Breast epithelium (tissue), 4 donors: ENCODE measurements at places on chromosomes 6 and 20.

GRCh38 chr6:44630125-44631028 is 242.9 kb downstream of the CDC5L start:
- DNase-seq: no peak

- DNase-seq: no peak
Measured at GRCh38 chr6:158439255-158439654, 120.6 kb upstream of the TMEM181 start.

DNA sequence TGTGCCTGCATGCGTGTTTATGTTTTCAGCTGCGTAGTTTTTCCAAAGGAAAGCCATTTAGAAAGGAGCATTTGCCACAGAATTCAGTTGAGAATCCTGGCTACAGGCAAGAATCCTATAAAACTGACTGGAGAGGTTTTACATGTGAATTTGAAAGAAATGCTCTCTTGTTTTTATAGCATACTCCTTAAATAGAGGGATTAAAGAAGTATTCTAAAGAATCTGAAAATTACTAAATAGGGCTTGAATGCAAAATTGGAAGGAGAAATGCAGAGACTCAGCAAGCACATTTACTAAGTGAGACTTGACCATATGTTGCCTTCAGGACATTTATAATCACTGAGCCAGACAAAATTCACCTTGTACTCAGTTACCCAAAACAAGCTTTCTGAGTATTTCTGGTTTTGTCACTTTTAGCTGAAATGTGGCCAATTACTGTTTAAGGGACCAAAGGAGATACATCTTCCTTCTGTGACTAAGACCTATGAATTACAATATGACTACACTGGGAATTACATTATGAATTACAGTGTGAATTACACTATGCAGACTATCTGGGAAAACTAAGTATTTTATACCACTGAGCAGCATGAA is 107.4 kb upstream of the ASCC3 start:
- DNase-seq: no peak

DNA sequence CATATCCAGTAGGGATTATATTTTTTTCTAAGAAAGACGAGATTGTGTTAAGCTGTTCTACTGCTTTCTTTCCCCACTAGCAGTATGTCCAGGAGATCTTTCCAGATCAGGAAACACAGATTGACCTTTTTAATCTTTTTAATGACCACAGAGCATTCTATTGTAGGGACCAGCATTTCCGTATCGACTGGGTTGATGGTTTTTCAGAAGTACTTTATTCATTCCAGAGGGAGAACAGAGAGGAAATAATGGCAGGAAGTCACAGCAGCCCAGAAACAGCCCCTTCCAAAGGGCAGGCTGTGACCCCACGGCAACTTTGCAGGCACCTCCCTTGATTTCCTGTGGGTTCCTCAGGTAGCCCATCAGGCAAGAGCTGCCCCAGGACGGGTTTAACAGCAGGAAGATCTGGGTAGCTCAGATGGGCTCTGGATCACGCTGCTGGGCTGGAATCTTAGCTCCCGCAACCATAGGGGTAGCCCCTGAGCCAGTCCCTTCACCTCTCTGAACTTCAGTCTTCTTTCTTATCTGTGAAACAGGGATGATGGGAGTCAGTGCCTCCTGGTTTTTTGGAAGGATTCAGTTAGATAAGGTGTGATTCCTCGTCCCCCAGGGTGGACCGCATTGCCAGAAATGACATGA is 23.8 kb upstream of the CHMP4B start:
- no peak for DNase-seq

DNA sequence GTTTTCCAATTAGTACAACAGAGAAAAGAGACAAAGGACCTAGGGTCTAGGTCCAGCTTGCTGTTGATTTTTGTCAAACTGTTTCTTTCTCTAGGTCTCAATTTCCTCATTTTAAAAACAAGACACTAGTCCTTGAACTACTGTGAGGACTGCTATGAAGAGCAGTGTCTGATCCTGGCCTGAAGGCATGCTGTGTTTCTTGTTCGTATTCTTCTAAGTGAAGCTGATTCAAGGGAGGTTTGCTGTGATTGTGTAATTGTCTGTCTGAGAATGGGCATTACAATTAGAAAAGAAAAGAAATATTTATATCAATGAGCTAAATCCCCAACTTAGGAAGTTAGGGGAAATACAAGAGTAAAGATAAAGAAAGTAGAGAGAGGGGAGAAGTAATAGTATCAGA is 228.2 kb upstream of the SUPT3H start:
- DNase-seq: no peak

DNA sequence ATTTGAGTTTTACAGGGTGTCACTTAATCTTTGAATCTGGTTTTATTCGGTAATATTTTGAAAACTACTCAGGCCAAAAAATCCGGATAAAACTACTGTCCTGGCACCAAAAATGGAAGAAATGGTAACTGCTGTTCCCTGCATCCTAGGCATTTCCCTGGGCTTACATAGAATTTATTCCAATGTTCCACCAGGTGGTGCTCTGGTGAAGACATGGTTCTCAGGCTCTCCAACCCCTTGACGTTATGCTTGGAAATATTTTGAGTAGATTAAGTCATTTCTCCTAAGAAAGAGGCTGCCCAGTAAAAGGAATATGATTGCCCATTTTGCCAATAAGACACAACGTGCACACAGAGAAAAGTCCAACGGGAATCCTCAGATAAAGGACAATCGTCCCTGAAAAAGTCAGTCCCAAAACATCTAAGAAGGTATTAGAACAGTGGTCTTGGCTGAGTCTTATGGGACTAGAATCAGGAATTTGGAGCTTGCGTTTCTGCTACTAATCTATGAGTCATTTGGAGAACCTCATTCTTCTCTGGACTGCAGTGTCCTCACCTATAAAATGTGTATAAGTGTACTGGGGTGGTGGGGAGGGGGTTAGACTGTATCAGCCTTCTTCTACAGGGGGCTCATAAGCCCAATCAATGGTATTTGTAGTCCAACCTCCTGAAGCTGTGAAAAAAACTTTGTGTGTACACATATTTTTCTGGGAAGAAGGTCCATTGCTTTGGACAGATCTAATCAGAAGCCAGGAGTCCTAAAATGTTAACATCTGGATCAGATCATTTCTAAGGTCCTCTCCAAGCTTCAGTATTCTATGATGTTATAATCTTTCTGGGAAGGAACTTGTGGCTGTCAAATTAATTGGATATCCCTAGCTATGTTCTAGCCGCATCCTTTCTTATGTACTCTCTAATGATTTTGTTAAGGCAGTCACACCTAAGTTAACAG is 131.0 kb upstream of the BMP2 start:
- DNase-seq: no peak

GRCh38 chr20:22779878-22780277 is 195.5 kb upstream of the FOXA2 start:
- DNase-seq: no peak

DNA sequence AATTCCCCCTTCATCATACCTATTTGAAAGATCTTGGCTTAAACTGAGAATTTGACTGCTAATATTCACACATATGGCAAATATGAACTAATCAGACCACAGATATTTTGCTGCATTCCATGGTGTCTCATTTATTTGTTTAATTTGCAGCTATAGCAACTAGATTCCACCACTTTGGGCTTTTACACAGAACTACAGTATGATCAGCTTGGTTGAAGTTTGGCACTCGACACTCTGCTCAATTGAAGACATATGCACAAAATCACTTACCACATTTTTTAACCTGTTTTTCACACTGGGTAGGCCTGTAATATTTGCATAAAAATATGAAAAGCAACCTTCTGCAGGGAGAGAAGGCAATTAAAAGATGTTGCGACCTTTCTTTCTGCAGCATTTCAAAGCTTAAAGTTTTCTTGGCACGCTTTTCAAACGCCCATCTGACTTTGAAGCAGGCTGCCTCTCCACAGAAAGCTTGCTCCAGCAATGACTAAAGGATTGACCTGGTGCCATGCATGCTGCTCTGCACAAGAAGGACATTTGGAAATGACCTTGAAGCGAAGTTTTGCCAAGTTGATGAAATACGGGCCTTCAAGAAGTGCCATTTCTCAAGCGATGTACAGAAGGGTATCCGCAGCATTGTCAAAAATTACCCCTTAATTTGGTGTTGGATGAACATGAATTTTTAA is 126.7 kb downstream of the AIG1 start:
- DNase-seq: no peak

DNA sequence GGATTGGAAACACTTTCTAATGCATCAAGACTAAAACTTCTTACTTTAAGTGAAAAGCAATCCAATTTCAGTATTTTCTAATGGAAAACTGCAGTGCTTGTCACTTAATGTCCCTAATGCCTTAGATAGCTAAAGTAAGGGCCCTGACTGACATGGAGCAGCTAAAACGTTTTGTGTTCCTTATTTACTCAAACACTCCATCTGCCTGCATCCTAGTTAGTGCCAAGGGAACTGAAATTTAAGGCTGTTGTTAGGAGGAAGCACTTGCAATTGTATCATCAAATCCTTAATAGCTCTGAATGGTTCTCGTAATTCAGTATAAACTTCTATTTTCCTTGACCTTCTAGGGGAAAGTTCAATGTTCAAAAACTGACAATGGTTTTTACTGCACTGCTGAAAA is 127.4 kb downstream of the GJA10 start:
- DNase-seq: no peak

- no peak for DNase-seq
Measured at GRCh38 chr6:95352064-95352795, 225.1 kb upstream of the MANEA start.

DNA sequence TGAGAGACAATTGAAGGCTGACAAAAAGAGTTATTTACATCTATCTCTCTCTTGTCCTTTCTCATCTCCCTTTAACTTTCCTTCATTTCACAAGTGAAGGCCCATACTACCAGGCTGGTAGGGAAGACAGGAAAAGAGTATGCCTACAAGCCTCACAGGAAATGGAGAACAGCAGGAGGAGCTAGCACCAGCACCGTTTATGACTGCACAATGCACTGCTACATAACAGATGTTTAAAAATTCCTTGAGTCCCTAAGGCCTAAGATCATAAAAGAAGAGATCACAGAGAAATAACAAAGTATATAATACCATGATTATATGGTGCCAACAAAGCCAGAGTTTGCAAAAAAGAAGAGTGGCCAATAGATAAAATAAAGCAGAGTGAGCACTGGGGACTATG is 194.8 kb downstream of the UNC5CL start:
- no peak for DNase-seq
